WTC11 (cell line): ENCODE measurements at places on chromosomes 3 and 15. TPM values are rescaled to one million over a fixed set of nuclear protein-coding genes. Genes with fewer than 3 reads are reported as not detected.

DNA sequence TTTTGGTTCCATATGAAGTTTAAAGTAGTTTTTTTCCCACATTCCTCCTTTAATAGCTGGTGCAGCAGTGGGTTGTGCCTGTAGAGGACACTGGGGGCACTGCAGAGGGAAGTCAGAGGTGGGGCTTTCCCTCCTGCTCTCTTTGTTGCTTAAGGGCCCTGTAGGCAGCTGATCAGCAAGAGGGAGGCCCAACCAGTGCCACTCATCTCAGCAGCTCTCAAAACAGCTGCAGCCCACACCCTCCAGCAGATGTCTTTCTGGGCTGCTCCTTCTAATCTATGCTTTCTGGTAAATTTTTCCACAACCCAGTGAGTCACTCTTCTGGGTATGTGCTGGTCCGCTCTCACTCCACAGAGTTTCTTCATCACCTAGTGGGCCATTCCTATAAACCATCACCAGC is 263.8 kb downstream of the FEZF2 start:
- peak; percentile 38 for DNase-seq

Gene C15orf61
- total RNA-seq = 2.6 to 3.3 TPM (median 2.9 TPM) in 3 replicates

Gene ZDHHC23
- 16.1 to 19.2 TPM (median 17.9 TPM) in 3 replicates for total RNA-seq

DNA sequence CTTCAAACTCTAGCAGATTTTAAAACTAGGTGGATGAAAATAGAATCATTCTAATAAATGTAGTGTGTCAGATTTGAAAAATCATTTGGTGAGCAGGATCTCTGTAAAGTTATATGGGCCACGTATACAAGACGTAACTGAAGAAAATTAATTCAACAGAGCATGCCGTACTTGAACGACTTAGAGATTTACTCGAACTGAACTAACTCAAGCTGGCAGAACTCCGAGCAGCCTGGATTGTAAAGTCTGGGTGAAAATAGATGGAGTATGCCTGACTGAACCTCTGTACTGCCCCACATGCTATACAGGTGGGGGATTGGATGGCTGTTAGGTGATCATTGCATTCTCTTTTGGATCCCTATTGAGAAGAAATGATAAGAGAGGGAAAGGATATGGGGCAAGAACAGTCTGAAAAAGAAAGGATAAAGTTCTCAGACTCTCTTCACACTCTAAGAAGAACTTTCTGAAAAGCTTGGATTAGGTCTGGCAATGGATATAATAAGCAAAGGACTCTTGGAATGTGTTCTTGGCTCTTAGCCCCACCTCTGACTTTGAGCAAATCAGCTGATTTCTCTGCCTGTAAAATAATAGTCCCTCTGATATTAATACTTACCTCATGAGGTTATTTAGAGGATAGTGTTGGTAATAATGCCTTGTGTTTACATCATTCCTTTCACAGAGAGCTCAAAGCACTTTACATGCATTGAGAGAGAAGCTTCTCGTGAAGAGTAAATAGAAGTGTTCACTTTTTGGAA is 147.5 kb downstream of the FILIP1L start:
- DNase-seq = no peak

- no peak for DNase-seq
Measured at GRCh38 chr3:195116407-195117185, 154.4 kb downstream of the XXYLT1 start.
